Activated T-helper 1 cell treated with anti-CD3 and anti-CD28 coated beads, Interleukin-12 subunit alpha, Interleukin-12 subunit beta, Interleukin-2, Interleukin-4 antibody, amounts not matched to agents 30 ng/mL and 10 ng/mL and 1 ng/mL, durations not matched to agents 14 hours and 24 hours and 36 hours (primary cell): ENCODE measurements at places on chromosomes 6 and 20.
A peak's percentile ranks its signal among the peaks of the same experiment; 100 is the strongest.

GRCh38 chr20:32562495-32562911, 22.6 kb downstream of the NOL4L start:
- no peak for DNase-seq

- DNase-seq = no peak
Observed at GRCh38 chr20:51768759-51769517, 748 bp upstream of the ATP9A start.

DNA sequence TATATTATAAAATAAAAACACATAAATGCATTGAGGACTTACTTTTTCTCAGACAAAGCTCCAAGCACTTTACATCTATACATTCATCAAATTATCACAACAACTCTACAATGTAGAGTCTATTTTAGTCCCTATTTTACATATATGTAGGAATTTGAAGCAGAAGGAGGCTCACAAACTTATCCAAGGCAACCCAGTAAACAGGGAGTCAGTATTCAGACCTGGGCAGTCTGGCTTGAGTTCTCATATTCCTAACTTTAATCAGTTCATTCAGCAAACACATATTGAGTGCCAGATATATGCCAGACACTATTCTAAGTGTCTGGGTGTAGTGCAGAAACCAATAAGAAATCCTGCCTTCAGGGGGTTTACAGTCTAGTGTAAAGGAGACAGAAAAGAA, 129.2 kb downstream of the C6orf58 start:
- DNase-seq = no peak

- no peak for DNase-seq
Observed at GRCh38 chr20:46251211-46251673, 57.1 kb downstream of the CDH22 start.

GRCh38 chr6:12028213-12028612, 16.1 kb downstream of the HIVEP1 start:
- DNase-seq = no peak

- DNase-seq = no peak
Observed at GRCh38 chr6:6439778-6440177, 119.3 kb upstream of the F13A1 start.

- DNase-seq = no peak
Observed at GRCh38 chr6:71383901-71384489, 95.4 kb downstream of the OGFRL1 start.

GRCh38 chr6:39281312-39281980, 32.8 kb downstream of the KCNK17 start:
- DNase-seq = no peak

GRCh38 chr6:125310994-125311649, 9.4 kb upstream of the HDDC2 start:
- no peak for DNase-seq

- no peak for DNase-seq
Observed at GRCh38 chr20:11799281-11799684, 118.4 kb upstream of the BTBD3 start.

DNA sequence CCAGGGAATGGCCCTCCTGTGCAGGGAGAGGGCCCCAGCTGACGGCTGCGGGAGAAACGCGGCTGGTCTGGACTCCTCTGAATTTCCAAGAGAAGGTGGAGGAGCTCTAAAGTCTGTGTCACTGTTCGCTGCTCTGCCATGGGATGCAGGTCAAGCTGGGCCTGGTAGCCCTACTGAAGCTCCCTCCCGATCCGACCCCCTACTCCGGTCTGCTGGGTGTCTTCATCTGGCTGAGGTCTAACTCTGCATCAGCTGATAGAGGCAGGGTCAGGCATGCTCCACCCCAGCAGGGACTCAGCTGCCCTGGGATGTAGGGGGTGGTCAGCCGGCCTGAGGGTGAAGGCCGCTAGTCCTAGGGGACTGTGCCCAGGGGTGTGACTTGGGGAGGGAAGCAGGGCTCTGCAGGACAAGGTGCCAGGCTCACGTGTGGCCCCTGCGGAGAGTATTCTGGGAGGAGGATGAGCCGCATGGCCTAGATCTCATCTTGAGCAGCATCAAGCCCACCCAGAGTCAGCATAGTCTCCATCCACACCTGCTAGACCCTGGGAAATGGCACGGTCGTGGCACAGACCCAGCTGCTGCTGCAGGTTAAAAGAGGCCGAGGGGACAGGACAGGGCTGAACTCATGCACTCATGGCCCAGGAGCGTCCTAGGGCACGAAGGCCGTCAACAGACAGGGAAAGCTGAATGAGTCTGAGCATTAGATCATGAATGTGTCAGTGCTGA, 1.4 kb downstream of the CST3 start:
- DNase-seq = no peak

GRCh38 chr20:62618611-62619529, 23.4 kb upstream of the SLCO4A1 start:
- peak; percentile 44 for DNase-seq

DNA sequence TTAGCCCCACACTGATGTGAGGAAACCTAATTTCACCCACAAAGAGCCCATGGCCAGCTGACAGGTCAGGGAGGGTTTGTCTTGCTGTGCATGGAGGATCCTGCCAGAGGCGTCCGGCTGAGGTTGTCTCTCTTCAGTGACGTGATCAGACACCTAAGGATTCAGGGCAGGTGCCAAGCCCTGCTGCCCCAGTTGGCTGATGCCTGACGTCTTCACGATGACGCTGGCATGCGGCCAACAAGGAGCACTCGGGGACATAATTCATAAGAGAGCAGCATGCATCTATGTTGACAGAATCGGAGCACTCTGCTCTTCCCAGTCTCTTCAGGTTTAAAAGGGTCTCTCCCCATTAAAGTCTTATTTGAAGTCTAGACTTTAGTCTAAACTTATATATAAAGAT, 47.8 kb downstream of the PSMB1 start:
- no peak for DNase-seq

GRCh38 chr20:45211569-45212474, 5.0 kb downstream of the SEMG1 start:
- DNase-seq = no peak

GRCh38 chr6:118377711-118378414, 170.2 kb upstream of the PLN start:
- no peak for DNase-seq

DNA sequence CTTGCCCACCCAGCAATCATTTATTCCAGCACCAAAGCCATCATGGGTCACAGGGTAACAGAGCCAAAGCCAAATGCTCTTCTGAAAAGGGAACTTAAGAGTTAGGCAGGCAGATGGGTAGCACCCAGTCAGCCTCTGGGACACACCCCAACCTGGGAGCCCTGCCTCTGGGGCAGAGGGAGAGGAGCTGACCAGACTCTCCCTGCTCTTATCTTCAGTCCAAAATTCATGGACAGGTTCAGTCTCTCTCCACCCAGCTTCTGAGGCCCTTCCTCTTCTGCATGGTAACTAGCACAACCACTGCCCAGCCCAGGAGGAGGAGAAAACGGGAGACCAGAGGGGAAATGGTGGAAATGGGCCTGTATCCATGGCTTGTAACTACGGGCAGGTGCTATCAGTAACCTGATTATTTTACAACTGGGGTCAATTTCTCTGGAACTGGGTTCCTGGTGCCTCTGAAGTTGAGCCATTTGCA, 105.4 kb downstream of the NOL4L start:
- DNase-seq = no peak

DNA sequence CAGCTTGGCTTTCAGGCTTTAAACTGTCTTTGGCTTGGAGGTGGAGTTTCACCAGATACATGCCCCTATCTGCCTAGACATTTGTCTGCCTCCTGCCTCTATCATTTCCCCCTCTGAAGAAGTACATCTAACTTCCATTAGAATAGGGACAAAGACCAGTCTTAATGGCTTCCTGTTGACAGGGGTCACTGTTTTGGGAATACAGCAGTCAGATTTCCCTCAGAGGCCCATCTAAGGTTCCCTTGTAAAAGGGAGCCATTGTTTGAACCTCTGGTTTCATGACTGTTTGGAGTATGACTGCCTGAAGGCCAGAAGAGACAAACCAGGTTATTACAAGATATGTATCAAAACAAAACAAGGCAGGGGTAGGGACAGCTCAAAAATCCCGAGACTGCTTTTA, 665.7 kb upstream of the GJE1 start:
- no peak for DNase-seq

DNA sequence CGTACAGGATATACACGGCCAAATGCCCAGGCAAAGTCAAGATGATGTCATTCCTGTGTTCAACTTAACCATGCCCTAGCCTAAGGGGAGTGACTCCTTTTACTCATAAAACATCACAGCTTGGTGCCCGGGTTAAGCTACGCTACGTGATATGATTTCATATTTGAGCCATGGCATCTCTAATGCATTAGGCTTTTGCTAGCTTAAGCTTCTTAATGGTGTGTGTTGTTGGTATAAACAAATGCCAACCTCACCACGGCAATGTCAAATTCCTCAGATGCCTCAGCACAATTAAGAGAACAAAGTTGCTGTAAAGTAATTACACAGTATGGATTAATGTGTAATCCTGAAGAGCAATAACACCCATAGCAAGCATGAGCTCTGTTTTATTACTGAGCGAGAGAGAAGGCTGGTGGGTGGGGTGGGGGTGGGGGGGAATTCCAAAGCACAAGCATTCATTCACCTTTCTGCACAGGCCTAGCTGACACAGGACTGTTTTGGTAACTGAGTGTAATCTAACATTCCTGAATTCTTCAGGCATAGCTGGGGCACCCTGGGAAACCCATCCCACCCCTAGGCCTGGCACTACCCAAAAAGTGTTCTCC, 44.7 kb upstream of the CNKSR3 start:
- no peak for DNase-seq

DNA sequence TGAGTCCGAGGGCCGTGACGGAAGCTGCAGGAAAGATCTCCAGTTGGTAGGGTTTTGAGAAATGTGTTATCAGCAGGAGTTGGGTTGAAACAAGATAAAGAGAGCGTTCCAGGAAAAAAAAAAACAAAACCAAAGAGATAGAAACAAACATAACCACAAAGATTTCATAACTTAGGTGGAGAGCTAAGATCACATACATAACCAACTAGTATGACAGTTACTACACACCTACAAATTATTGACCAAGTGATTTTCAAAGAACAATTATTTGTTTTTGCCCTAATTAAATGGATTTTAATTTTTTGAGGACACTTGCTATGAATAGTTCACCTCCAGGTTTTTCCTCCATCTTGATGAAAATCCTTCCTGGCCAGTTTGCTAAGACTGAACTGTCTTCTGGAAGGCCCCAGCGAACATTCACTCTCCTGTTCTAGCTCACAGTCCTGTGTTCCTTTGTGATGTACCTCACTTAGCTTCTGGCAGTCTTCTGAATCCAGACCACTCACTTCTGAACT, 69.4 kb downstream of the SNX9 start:
- no peak for DNase-seq

- DNase-seq = no peak
Observed at GRCh38 chr6:109165392-109165974, 70.2 kb downstream of the CEP57L1 start.

GRCh38 chr6:156016186-156016976, 560.7 kb upstream of the NOX3 start:
- no peak for DNase-seq

- no peak for DNase-seq
Observed at GRCh38 chr6:113860181-113860955, 3.2 kb downstream of the MARCKS start.

DNA sequence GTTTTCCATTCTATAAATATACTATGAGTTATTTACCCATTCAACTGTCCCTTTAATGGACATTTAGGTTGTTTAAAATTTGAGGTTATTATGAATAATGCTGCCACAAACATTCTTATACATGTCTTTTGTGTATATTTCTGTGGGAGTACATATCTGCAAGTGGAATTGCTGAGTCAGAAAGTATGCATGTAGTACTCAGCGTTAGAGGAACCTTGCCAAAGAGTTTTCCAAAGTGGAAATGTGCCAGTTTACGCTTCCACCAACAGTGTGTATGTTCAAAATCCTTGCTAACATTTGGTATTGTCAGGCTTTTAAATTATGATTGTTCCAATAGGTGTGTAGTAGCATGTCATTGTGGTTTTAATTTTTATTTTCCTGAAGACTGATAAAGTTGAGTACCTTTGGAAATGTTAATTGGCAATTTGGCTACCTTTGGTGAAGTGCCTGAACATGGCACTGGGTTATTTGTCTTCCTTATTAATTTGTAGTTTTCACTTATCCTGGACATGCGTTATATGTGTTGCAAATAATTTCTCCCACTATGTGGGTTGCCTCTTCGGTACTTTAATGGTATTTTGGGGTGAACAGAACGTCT, 341.2 kb downstream of the CD83 start:
- no peak for DNase-seq

DNA sequence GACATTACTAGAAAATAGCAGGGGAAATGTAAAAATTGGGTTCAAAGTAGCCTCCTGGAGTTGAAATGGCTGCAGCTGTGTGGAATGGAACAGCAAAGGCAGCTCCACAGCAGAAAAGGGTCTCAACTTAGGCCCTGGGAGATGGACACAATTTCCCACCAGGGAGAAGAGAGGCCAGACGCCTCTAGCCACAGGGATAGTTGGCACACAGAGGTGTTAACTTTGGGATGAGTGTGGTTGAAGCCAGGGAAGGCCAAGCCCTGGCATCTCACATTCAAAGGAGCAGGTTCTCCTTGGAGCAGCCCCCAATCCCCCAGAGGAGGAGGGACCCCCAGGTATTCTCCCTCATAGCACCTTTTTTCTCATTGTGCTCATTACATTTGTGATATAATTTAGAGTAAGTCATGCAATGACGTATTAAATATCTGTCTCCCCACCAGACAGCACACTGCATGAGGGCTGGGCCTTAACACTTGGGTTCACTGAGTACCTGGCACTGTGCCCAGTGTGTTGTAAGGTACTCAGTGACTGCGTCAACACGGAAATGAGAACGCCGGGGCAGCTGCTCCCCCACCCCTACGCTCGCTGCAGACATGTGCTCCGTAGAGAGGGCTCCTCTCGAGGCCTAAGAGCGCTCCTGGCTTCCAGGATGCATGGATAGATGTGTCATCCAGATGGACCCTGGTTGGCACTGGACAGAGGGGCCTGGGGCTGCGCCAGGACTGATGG, 76.0 kb upstream of the CD93 start:
- DNase-seq = no peak

- no peak for DNase-seq
Observed at GRCh38 chr6:105936972-105937371, 149.2 kb upstream of the PRDM1 start.

DNA sequence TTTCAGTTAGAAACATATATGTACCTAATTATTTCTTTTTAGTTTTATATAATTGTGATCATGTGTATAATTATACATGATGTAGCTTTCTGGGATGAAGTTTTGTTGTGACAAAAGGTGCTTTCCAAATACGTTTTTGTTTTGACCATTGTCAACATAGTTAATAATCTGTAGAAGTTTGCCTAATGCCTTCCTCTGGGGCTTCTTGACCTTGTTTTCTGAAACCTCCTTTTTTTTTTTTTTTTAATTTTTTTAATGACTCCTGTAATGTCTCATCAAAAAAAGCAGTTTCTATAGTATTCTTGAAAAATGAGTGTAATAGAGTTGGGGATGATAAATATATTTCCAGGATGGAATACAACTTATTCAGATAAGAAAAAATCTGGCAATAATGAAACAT, 434.7 kb upstream of the SOX4 start:
- DNase-seq = no peak

GRCh38 chr6:44057238-44057930, 69.9 kb downstream of the MRPL14 start:
- no peak for DNase-seq
